ENCODE measurements at places on chromosomes 5 and 9.
A peak's percentile ranks its signal among the peaks of the same experiment; 100 is the strongest.

DNA sequence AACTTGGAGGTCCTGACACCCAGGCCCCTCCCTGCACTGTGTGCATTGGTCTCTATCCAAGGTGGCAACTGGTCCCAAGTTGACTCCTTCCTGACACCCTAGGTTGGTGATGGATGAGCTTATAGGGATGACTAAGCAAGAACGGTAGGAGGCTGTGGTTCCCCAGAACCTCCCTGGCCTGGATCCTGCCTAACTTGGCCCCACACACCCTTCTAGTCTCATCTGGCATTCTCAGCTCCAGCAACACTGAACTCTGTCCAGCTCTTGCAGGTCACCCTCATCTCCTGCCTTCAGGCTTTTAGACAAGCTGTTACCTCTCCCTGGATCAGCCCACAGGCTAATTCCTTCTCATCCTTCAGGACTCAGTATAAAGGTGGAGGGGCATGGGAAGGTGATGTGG, 16.5 kb downstream of the AQP3 start:
- DNase-seq: no peak

DNA sequence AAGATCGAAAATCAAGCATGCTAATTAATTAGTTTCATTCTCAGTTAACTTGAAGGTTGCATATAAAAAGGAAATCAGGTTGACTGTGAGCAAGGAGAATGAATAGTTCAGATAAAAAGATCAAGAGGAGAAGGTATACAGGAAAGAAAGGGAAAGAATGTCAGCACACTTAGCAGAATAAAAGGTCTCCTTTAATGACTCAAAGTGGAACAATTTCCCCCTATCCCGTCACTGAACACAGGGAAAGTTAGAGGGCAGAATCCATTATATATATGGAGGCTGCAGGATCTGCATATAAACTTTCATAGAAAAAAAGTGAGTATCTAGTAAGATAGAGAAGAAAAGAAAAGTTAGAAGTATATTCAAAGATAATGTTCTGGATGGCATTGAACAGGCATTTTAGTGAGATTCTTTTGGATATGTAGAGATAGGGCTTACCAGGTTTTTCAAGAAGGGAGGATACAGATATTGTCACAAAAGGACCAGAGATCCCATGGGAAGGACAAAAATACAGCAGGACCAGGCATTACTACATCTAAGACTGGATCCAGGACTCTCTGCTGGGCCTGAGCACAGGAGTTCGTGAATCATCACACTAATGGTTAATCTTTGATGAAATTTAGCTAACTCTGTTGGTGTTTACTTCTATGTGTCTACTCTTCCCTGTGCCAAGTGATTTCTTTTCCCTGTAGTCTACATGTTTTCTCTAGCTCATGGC, 988.2 kb upstream of the ARRDC3 start:
- no peak for DNase-seq

DNA sequence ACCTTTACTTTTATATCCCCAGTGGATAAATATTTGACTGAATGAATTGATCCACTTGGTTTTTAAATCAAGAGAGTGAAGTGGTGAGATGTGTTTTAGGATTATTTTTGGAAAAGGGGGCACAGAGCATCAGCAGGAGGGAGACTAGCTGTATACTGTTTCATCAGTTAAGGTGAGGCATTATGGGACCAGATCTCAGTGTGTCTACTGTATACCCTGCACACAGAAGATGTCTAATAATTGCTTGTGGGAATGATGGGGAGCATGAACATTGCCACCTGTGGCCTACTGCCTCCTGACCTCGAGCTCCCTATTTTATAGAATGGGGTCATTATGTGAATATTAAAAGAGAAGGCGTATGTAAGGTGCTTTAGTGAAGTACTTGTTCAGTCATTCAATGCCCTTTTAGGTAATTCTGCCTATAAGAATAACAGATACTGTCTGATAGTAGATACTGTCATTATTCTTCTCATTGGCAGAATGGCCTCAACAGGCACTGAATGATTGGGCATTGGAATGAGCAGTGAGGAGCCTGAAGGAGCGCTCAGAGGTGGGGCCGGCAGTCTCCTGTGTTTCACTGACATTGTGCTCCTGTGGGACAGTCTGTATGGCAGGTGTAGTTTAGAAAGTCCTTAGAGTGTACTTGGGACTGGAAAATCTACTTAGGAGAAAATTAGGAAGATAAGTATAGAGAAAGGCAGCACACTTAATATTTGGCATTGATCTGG, 47.4 kb upstream of the FAM120AOS start:
- no peak for DNase-seq

GRCh38 chr5:58852566-58852965, 269.7 kb downstream of the RAB3C start:
- no peak for DNase-seq

- no peak for DNase-seq
Observed at GRCh38 chr9:96461336-96461735, 11.4 kb downstream of the HABP4 start.

DNA sequence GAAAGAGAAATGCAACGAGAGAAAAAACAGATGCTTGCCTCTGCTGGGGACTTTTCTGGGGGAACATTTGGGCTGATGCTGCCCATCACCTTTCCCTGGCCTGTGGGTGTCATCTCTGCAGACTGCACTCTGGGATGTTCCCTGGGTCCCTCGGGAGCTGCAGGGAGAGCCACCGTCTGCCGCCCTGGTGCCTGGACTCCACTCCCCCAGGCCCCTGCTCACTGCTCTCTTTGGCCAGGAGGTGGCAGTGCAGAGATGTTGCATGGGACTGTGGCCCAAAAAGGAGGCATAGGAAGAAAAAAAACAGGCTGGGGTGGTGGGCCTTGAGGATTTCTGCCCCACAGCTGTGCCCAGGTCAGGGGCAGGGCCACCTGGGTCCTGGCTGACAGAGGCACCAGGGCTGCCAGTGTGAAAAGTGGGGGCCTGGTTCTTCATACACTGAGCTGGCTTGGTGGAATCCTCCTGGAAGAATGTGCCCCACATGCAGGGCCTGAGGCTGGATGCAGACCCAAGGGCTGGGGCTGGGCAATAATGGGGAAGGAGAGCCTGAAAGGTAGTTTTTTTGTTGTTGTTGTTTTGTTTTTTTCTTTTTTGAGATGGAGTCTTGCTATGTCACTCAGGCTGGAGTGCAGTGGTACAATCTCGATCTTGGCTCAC, 353.6 kb downstream of the SLIT3 start:
- peak; percentile 51 for DNase-seq

DNA sequence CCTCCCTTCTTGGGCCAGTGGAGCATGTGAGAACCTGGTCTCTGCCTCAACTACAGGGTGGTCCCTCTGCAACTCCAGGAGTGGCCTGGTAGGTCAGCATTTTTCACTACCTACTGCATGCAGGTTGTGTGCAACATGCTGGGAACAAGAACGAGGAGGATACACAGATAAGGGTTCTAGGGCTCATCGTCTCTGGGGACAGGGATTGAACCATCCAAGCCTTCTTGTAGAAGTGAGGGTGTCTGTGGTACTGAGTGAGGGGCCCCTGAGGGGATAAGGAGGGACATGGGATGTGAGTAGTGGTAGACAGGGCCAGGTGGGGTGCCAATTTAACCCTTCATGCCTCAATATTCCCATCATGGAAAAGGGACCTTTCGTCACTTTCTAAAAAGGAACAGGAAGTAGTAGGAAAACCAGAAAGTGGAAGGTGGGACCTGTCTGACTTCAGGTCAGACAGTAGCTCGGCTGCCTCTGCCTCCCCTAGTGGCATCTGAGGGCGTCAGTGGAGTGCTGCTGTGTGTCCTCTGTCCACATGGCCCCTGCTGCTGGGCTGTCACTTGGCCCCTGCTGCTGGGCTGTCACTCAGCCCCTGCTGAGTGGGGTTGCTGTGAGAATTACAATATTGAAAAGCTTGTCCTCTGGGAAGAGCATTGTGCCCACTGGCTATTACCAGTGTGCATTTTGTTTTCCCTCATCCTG, 48.6 kb upstream of the RNU6ATAC start:
- peak; percentile 15 for DNase-seq

DNA sequence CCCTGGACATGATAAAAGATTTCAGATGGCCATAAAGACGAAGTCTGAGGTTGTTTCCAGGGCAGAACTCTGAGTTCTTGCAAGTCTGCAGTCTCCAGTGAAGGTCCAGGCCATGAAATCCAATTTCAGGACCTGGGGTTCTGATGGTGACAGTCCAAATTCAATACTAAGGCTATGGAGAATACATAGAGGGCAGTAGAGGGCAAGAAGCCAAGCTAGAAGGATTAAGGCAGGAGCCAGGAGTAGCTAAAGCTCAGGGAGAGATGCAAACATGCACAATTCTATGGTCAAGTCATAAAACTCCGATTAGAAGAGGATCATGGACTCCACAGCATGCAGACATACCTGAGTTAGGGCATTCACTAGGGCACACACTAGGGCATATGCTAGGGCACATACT, 11.4 kb downstream of the SLIT3 start:
- DNase-seq: no peak

GRCh38 chr5:173246511-173246910, 11.5 kb upstream of the NKX2-5 start:
- DNase-seq: no peak

GRCh38 chr5:139651043-139651834, 3.1 kb downstream of the CXXC5 start:
- DNase-seq: no peak

GRCh38 chr5:57566914-57567313, 84.3 kb upstream of the ACTBL2 start:
- DNase-seq: peak; percentile 31

Measured in right hindlimb (tissue), 1 donor.